Activated CD8-positive, alpha-beta T cell treated with anti-CD3 and anti-CD28 coated beads, Interleukin-2, amount 10 ng/mL, durations not matched to agents 7 days and 5 days (primary cell): ENCODE measurements at places on chromosomes 12 and 14. TPM values are rescaled to one million over a fixed set of nuclear protein-coding genes. Genes with fewer than 3 reads are reported as not detected.

- no peak for DNase-seq
Measured at GRCh38 chr14:31180299-31181051, 27.1 kb downstream of the HECTD1 start.

GRCh38 chr12:89756585-89757398 is 48.2 kb upstream of the ATP2B1 start:
- DNase-seq, result peak; percentile 39

DNA sequence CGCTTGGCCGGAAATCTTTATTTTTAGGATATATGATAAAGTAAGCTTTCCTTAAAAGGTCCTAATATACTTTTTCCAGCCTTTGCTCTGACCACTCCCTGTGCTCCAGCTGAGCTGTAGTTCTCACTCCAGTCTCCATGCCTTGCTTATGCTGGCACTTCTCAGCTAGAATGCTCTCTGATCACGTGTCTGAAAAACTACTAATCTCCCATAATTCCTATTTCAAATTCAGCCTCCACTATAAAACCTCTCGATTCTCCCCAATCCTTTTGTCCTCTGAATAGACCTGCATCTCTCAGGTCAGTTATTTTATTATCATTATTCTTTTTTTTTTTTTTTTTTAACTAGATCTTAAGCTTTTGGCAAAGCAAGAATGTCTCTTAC is 3.7 kb downstream of the BIN2 start:
- no peak for DNase-seq

GRCh38 chr12:100414739-100415138 is 57.9 kb downstream of the SLC17A8 start:
- no peak for DNase-seq

GRCh38 chr12:26800347-26800746 is 32.6 kb downstream of the ITPR2 start:
- DNase-seq, result no peak

NACA gene
- total RNA-seq, result 793 TPM

- DNase-seq, result peak; percentile 38
Measured at GRCh38 chr14:22226381-22226780, 362.6 kb downstream of the DAD1 start.
